ENCODE measurements at places on chromosomes 7 and 10.

GRCh38 chr10:47458466-47459154 lies 25.3 kb downstream of the ANXA8 start:
- DNase-seq: no peak

DNA sequence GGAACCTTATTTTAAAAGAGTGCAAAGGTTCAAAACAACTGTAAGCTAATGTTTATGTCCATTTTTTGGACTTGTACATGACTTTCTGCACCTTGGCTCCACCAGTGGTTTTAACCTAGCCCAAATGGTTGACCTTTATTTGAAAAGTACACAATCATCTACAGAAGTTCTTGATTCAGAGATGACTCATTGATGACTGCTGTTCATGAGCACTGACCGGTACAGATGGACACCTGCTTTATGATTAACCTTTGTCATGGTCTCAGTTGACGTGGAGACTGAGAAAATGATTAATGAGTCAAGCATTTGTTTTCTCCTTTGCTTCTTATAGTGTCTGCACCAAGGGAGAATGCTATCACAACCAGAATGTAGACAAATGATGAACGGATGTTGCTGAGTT lies 55.7 kb upstream of the PTER start:
- no peak for DNase-seq

DNA sequence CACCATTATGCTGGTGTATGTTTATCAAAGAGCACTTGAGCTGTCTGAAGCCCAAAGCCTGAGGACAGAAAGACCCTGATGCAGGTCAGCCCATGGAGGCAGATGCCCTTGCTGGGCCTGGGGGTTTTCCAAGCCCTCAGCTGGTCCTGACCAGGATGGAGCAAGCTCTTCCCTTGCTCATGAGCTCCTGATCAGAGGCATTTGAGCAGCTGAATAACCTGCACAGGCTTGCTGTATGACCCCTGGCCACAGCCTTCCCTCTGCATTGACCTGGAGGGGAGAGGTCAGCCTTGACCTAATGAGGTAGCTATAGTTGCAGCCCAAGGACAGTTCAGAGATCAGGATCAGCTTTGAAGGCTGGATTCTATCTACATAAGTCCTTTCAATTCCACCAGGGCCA lies 13.0 kb downstream of the AQP1 start:
- DNase-seq: no peak

DNA sequence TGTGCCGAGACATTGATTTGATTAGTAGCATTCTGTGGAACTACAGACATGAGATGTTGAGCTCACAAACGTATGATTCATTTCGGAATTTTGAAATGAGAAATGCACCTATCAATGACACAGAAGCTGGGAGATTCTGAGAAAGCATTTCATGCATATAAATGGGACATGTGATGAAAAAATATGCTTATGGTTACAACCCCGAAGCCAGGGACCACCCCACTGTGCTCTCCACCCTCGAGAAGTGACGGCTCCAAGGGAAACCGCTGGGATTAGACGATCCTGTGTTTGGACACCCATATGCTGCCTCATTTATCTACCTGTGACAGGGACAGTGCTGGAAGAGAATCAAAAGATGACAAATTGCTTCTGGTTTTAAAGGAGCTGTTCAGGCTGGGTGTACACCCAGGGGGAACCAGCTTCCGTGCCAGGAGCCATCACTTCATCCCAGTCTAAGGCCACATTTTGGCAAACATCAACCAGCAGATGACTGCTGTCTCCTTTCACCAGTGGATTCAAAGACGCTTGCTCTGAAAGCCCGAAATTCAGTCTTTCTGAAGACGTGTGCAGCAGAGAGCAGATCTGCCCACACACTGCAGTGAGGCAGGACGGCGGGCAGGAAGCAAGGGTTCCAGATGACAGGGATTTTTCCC lies 109.9 kb downstream of the ATXN7L1 start:
- DNase-seq: no peak

DNA sequence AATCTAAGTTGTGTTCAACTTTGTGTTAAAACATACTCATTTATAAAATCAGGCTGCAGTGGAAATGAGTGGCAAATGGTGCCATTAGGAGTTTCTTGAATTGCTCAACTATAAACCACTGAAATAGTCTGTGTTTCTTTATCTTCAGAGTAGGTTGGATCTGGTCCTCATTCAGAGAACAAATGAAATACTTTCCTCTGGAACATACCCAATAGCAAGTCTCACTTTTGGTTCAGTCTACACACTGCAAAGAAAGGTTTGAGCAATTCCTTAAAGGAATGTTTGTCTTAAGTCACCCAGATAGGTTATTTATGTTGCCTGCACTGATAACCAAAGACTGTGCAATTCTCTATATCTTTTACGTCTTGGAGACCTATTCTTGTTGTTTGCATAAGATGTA lies 62.5 kb downstream of the ABCB4 start:
- no peak for DNase-seq

DNA sequence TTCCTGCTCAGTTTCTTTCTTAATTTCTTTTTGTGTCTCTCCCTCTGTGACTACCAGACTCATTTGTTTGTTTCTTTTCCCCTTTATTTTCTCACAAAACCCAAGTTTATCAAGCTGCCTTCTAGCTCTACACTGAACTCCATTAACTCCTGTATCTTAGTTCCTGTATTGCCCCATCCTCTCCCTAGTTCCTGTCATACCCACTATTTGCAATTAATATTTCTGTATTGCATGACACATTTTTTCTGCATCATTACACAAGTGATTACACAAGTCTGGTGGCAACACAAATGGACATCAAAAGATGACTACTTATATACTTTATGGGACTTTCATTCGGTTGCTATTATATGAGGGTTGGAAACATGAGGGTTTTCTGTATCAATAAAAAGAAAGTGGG lies 26.9 kb upstream of the OR9A4 start:
- DNase-seq: no peak

DNA sequence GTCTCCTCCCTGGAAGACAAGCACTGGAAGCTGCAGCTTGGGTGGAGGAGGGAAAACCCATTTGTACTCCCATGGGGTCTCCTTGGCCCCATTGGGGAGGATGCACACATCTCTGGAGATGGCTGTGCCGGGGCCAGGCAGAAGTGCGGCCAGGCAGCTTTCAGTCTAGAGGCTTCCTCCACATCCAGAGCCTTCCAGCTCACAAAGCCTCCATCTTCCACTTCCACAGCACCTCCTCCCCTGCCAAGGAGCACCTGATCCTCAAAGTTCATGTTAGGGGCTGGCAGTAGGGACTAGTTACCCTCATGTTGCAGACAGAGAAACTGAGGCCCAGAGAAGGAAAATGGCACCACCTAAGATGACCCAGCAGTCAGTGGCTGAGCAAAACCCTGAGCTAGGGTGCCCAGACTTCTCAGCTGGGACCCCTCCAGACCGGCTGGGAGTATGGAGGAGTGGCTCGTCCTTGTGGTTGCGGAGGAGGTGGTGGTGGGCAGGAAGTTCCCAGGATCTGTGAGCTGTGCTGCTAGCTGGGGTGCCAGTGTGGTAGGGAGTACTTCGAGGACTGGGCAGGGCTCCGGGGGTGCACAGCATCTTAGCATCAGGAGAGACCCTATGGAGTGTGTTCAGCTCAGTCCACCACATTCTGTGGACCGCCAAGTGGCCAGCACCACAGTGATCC lies 44.2 kb downstream of the ADCYAP1R1 start:
- no peak for DNase-seq

GRCh38 chr7:49245062-49245461 lies 320.7 kb downstream of the CDC14C start:
- no peak for DNase-seq

GRCh38 chr7:16004702-16005101 lies 318.2 kb upstream of the MEOX2 start:
- DNase-seq: no peak

GRCh38 chr10:125238682-125239081 lies 78.3 kb upstream of the CTBP2 start:
- no peak for DNase-seq

DNA sequence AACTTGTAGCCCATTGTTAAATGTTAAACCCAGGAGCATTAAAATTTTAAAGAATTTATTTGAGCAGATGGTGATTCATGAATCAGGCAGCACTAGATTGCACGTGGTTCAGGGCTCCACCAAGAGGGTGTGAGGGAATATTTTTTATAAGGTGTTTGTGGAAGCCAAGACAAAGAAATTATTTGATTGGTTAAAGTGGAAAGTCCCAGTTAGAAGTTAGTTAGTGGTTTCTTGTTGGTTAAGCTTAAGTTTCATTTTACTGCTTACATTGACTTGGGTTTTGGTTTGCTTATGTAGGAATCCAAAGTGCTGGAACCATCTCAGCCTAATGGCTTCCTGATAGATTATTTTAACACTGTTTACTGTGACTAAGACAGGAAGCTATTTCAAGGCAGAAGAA lies 906.2 kb downstream of the LRMDA start:
- DNase-seq: no peak

- no peak for DNase-seq
Observed at GRCh38 chr10:2760736-2761135, 306.6 kb upstream of the PFKP start.

- DNase-seq: no peak
Observed at GRCh38 chr10:75247797-75248196, 12.0 kb upstream of the COMTD1 start.

DNA sequence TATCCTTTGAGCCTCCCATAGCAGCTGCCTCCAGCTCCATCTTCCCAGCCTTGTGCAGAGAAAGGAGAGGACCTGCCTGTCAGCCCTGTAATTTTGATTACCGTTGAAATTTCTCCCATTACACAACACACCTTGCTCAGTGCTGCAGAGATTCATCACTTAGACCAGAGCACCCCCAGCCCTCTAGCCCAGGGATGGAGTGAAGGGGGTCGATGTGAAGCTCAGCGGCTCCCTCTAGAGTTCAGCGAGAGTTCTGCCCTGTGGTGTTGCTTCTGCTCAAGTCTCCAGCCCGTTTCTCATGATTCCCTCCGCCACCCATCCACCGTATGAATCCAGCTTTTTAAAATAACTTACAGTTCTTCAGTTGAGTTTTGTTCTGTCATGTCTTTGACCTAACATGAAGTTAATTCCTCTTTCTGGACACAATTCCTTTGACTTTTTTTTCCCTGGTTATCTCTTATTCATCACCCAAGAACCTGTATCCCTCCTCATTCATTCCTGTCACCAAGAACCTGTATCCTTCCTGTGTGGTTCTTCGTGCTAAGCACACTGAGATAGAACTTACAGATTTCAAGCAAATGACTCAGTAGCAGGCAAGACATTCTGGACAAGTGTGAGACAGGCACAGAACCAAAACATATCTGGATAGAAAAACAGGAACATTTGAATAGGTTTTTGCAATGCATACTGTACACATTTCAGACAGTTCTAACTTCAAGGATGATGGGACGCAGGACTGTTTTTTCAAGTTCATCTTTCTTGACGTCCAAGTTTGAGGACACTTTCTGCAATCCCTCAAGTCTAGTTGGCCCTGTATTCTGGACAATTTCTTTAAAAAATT lies 35.0 kb upstream of the ZNF32 start:
- DNase-seq: no peak

DNA sequence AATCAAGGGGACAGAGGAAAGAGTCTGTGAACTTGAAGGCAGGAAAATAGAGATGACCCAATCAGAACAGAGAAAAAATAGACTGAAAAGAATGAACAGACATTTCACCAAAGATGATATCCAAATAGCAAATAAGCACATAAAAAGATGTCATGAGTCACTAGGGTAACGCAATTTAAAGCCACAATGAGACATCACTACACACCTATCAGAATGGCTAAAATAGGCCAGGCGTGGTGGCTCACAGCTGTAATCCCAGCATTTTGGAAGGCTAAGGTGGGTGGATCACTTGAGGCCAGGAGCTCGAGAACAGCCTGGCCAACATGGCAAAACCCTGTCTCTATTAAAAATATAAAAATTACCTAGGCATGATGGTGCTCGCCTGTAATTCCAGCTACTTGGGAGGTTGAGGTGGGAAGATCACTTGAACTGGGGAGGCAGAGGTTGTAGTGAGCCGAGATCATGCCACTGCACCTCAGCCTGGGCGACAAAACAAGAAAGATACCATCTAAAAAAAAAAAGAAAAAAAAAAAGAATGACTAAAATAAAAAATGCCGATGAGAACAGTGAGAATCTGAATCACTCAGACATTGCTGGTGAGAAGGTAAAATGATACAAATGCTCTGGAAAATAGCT lies 100.9 kb downstream of the LHPP start:
- DNase-seq: no peak

DNA sequence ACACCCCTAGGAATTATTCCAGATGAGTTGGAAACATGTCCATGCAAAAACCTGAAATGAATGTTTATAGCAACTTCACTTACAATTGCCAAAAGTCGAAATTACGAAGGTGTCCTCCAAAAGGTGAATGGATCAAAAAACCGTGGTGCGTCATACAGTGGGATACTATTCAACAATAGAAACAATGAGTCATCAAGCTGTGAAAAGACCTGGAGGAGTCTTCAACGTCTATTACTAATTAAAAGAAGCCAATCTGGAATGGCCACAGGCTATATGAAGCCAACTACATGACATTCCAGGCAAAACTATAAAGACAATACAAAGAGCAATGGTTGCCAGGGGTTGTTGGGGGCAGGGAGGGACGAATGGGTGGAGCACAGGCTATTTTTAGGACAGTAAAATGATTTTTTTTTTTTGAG lies 12.6 kb upstream of the PPP2R2D start:
- no peak for DNase-seq

- no peak for DNase-seq
Observed at GRCh38 chr10:88952647-88953111, at the start of gene ACTA2. ACTA2 (minus strand) TSS chr10:88952773; CDS start chr10:88948930, 3,843 bp downstream.

DNA sequence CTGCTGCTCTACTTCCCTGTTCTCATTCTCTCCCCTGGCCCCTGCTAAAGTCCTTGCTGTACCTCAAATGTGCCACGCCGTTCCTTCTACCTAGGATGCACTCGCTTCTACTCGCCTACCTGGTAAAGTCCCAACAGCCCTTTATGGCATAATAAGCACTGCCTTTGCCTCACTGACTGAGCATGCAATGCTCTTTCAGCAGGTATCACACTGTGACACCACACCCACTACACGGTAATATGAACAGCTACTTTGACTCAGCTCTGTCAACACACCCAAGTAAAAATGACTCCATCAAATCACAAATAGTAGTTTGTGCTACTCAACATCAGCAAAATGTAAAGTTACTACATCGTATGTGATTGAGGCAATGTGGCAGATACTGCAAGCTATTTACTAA lies 37.6 kb downstream of the FAM204A start:
- no peak for DNase-seq

- DNase-seq: no peak
Observed at GRCh38 chr10:124200011-124200410, 106.6 kb upstream of the CHST15 start.

GRCh38 chr7:106635411-106635810 lies 25.5 kb downstream of the CCDC71L start:
- DNase-seq: no peak

DNA sequence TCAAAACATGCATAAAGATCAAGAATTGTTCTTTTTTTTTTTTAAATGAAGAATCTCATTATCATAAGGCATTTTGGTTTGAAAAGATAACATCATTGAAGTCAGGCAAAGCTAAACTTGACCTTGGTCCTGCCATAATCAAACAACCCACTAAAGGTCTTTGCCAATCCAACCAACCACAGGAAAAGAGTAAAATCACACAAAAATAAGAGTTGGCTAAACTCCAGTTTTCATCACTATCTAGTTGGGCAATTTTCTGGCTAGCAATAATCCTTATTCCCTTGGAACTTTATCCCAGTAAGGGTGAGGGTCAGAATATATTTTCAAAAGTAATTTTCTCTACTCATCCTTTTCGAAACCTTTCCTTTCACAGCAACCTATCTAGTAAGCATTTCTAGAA lies 62.4 kb downstream of the HIBADH start:
- DNase-seq: no peak
